ENCODE measurements at places on chromosomes 12 and 14.

GRCh38 chr12:65121956-65122469 is 908 bp upstream of the WIF1 start:
- no peak for DNase-seq

DNA sequence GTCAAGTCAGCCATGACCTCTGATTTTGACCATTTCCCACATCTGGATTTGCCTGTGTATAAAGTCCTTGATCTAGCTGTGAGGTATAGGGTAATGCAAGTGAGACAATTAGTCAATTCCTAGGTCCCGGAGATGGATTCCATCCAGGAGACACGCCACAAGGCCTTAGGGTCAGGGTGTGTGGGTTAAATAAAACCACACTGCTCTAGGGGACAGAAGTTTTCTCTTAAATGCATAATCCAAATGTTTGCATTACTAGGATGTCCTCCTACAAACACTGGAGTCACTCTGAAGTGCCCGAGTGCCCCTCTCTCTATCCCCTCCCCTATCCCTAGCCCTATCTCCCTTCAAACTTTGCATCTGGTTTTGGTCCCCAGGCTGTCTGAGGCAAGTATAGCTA is 26.8 kb downstream of the LRIG3 start:
- DNase-seq, result no peak

GRCh38 chr12:90333424-90333823 is 621.6 kb downstream of the CCER1 start:
- DNase-seq, result no peak

GRCh38 chr14:51398898-51399297 is 158.9 kb downstream of the TMX1 start:
- peak; percentile 82 for DNase-seq

- no peak for DNase-seq
Measured at GRCh38 chr14:65282896-65283253, 129.7 kb upstream of the FUT8 start.

DNA sequence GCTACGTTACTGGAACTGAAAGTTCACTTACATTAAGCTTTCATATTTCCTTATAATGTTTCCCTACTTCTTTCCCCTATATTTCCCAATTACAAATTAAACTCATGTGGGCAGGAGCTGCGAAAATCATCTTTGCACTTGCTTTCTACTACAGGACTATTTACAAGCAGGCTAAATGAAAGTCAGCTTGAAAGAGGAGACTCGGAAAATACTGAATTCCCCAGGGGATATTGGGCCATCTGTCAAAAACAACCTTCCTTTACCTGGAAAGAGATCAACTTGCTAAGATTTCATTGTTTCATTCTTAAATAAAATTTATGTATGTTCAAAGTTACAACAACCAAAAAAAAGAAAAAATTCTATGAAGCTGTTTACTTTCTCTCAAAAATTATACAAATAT is 92.8 kb upstream of the BBS10 start:
- DNase-seq, result no peak

DNA sequence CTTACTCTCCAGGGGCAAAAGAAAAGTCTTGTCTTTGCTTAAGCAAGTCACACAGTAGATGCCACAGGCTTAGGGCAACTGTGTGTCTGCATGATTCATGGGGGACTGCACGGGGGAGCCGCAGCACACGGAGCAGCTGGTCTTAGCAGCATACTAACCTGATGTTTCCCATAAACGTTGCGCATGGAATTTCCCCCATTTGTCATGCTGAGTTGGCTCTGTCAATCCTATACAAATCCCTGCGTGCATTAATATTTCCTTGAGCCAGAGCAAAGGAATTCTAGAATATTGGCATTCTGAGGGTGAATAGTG is 71.2 kb downstream of the SAMD4A start:
- DNase-seq, result no peak

DNA sequence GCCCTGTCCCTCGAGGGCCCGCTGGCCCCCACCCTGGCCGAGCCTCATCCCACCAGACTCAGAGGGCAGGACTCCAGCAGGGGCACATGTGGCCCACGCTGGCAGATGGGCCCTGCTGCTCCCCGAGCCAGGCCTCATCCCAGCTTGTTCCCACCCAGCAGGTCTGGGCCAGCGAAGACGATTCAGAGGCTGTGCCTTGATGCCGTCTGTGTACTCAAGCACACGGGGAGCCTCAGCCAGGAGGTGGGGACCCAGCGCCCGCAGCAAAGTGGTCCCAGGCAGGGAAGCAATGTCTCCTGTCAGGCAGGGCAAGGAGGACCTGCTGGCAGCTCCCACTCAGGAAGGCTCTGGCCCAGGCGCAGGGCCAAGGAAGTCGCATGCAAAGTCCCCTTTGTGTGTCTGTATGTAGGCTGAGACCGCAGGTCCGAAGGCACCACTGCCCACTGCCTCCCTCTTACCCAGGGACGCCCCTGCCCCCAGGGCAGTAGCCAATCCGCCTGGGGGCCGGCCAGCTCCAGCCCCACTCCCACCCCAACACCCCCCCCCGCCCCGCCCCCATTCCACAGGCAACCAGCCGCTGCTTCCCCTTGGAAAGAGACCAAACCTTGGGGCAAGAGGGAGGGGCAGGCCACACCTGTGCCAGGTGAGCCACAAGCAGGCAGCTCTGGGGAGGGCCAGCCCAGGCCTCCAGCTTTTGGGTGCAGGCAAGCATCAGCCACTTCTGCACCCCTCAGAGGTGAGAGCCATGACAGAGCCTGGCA is 9.4 kb downstream of the DEGS2 start:
- DNase-seq, result no peak

- no peak for DNase-seq
Measured at GRCh38 chr12:27480016-27480415, 33.5 kb downstream of the SMCO2 start.

GRCh38 chr12:94983321-94983720 is 20.2 kb downstream of the NDUFA12 start:
- no peak for DNase-seq

DNA sequence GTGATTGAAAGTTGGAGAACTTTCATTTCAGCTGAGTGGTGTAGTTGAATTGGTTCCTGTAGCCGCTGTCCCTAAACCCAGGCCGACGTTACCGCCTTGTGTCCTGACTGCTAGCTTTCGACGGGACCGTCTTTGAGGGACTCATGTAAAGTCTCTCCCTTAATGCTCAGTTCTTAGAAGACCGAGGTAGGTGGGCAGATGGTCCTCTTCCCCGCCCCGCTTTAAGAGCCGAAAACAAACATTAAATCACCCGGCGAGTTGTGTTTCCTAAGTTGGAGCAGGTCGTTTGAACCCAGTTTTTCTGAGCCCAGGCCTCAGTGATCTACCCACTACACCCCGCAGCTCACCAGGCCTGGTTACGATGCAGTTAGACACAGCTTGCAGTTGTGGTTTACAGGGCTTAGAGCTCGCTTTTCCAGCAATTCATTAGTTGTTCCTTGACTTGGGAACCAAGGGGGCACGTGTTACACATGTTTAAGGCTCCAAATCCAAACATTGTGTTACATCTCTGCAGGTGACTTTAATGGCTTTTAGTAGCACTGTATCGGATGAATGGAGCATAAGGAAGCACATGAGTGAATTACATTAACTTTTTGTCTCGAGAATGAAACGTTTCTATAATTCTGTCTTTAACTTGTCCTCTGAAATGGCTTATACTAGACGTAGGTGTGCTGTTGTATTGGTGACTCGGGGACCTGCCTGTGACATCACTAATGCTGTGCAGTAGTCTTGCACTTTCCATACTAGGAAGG is 790 bp downstream of the NEDD1 start:
- DNase-seq, result no peak

GRCh38 chr12:75982979-75983660 is 48.5 kb downstream of the PHLDA1 start:
- DNase-seq, result no peak

GRCh38 chr12:31018790-31019505 is 54.7 kb upstream of the DDX11 start:
- DNase-seq, result no peak

- no peak for DNase-seq
Measured at GRCh38 chr12:78853231-78853630, 11.3 kb upstream of the SYT1 start.

- no peak for DNase-seq
Measured at GRCh38 chr14:103128631-103129300, 5.5 kb downstream of the TNFAIP2 start.

DNA sequence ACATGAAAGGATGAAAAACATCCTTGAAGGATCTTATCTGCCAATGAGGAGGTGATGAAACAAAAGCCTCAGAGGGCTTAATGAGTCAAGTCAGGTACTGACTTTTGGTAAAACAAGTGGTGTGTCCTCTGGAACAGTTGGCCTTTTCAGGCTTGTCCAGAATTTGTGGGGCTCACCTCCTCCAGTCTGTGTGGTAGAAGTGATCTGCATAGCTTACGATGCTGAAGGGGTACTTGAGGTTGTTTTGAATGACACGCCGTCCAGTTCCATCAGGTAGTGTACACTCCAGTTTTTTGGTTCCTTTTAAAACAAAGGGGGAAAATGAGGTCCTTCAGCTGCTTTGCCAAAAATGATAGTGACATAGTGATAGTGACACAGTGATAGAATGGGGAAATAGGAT is 17.0 kb downstream of the RTRAF start:
- no peak for DNase-seq

DNA sequence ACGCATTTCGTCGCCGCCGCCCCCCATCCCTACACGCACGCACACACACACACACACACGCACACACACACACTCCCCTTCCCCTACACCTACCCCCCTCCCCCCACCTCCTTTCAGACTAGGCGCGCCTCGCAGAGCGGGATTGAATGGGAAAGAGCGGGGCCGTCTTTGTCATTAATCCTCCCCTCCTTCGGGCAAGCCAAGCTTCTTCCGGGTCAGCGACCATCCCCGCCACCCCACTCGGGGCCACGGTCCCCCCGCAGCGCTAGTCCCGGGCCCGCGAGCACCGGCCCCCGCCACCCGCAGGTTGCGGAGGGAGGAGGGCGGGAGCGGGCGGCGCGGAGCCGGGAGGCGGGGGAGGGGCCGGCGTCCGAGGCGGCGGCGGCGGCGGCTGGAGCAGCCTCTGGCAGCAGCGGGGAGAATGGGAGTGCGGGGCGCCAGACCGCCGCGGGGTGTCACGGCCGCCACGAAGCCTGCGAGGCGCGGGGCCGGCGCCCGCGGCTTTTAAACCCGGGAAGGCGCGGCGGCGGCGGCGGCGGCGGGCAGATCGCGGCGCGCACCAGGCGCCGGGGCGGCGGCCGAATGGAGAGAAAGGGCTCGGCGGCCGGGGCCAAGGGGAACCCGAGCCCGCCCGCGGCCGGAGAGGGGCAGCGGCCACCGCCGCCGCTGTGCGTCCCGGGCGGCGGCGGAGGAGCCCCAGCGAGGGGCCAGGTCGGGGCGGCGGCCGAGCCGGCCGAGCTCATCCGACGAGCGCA is at the start of gene TTC9:
TSS of gene TTC9 (plus strand) at position 369 of the 755 bp plus-strand sequence. CDS start at position 583, 214 bp downstream.
- DNase-seq, result no peak

GRCh38 chr12:123021688-123022604 is 41.5 kb downstream of the ARL6IP4 start:
- DNase-seq, result no peak

DNA sequence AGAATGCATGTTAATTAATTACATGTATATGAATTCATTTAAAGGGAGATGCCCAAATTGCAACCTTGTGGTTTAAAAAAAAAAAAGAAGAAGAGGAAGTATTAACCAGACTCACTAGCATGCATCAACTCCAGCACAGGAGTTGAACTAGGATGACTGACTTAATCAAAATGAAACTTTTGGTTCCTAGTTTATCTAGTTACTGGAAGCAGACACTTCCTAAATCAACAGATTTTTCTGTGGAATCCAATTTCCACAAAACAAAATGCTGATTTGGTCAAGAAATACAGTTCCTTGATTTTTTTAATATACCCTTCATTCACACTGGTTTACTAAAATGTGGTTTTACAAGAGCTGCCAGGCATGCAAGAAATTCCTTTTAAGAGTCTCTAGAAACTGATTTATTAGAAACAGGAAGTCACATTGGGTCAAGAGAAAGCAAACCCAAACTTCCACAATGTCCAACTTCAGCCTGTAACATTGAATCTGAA is 41.6 kb downstream of the ITPR2 start:
- no peak for DNase-seq

DNA sequence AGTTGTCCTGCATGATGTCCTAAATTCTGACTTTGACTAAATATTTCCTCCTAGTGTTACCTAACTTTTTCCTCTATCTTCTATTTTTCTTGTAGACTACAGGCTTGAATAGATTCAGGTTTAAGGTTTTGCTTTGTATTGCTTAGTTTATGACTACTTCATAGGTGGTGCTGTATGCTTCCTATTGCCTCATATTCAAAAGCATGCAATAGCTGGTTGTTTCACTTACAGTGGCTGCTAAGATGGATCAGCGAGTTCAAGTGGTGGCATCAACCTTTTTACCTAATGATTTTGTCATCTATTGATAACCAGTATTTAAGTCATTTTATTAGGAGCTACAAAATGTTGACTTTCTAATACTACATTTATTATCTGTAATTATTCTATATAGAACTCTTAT is 36.3 kb upstream of the BICD1 start:
- no peak for DNase-seq

- no peak for DNase-seq
Measured at GRCh38 chr12:69881771-69882170, 56.7 kb downstream of the MYRFL start.

- DNase-seq, result no peak
Measured at GRCh38 chr14:88790501-88791251, 2.1 kb downstream of the EML5 start.

GRCh38 chr12:41459111-41459905 is 271.2 kb downstream of the PDZRN4 start:
- DNase-seq, result no peak

DNA sequence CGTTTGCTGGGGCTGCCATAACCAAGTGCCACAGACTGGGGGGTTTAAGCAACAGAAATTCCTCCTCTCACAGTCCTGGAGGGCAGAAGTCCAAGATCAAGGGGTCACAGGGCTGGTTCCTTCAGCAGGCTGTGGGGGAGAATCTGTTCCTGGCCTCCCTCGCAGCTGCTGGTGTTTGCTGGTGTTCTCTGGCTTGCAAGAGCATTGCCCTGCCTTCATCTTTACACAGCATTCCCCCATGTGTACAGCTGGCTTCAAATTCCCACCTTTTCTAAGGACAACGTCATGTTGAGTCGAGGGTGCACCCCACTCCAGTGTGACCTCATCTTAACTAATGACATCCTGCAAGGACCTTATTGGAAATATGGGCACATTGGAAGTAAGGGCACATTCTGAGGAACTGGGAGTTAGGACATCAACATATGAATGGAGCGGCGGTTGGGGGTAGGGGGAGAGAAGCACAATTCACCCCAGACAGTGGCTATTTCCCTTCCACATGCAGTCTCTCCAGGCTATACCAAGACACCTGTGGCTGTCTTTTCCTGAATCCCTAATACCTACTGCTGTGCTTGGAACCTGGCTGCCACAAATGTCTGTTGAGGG is 123.6 kb downstream of the FOXN3 start:
- no peak for DNase-seq

DNA sequence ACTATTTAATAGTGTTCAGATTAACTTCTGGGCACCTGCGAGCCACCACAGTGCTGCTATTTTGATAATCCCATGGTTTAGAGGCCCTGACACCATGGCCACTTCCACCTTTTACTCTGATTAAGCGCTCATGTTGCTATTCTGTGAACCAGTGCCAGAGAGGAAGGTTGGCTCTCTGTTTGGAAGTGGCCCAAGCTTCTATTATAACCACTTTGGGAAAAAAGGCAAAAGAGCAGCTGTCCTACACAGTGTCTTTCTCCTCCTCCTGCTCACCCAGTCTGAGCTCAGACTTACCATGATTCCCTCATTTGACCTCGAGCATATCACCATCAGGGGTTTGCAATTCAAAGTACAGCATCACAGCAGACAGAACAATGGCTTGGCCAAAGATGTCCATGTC is 23.3 kb downstream of the DYRK2 start:
- DNase-seq, result no peak

All from SW 1271 (cell line).